ENCODE measurements at places on chromosomes 16 and 17. TPM values are rescaled to one million over a fixed set of nuclear protein-coding genes. Genes with fewer than 3 reads are reported as not detected.

MPO gene
- 0.17 TPM for total RNA-seq

CX3CL1 gene
- total RNA-seq, result 0.33 TPM

TMIGD1 gene
- not detected for total RNA-seq

ASGR1 gene
- total RNA-seq, result 1.2 TPM

WNT3 gene
- 1.2 TPM for total RNA-seq

NOXO1 gene
- total RNA-seq, result 0.15 TPM

ST6GALNAC2 gene
- 0.73 TPM for total RNA-seq

C16orf89 gene
- total RNA-seq, result under 0.01 TPM

CCL4 gene
- not detected for total RNA-seq

MYL11 gene
- total RNA-seq, result not detected

SIRT7 gene
- total RNA-seq, result 27.1 TPM

MYH3 gene
- 0.44 TPM for total RNA-seq

ITGAX gene
- total RNA-seq, result 0.17 TPM

SLC5A2 gene
- total RNA-seq, result 0.15 TPM

HYDIN gene
- 0.15 TPM for total RNA-seq

CD300LB gene
- not detected for total RNA-seq

CLEC18A gene
- 0.58 TPM for total RNA-seq

ADPRM gene
- 13.7 TPM for total RNA-seq

DNAI2 gene
- total RNA-seq, result not detected

CD300LG gene
- total RNA-seq, result not detected

LHX1 gene
- total RNA-seq, result not detected

TMEM100 gene
- total RNA-seq, result 0.99 TPM

CDH3 gene
- total RNA-seq, result 0.17 TPM

MEFV gene
- 0.15 TPM for total RNA-seq

KRT12 gene
- total RNA-seq, result not detected

ALDOA gene
- total RNA-seq, result 770 TPM

ERN2 gene
- 0.15 TPM for total RNA-seq

HLF gene
- total RNA-seq, result under 0.01 TPM

TMC6 gene
- 1.0 TPM for total RNA-seq

RFNG gene
- total RNA-seq, result 36.8 TPM

ITGAD gene
- total RNA-seq, result not detected

KIFC3 gene
- total RNA-seq, result 38.0 TPM

ADAP2 gene
- 4.5 TPM for total RNA-seq

All from smooth muscle cell of trachea (primary cell).